Caki2 (cell line): ENCODE measurements at places on chromosomes 2 and 18. TPM values are rescaled to one million over a fixed set of nuclear protein-coding genes. Genes with fewer than 3 reads are reported as not detected.

GRCh38 chr18:62017618-62018017, 124.8 kb upstream of the RNF152 start:
- DNase-seq = no peak

- DNase-seq = no peak
Measured at GRCh38 chr2:74181739-74182138, 3.1 kb upstream of the MOB1A start.

DNA sequence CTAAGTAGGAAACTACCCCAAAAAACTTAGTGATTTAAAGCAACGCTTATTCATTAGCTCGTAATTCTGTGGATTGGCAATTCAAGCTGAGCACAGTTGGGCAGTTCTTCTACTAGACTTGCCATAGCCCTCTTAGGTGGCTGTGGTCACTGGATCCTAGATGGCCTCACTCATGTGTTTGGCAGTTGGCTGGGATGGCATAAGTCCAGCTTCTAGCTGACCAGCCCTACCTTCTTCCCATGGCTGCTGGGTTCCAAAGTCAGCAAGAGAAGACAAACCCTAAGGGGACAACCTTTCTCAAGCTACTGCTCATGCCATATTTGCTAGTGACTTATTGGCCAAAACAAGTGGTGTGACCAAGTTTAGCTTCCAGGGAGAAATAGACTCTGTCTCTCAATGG, 95.3 kb downstream of the COPS8 start:
- DNase-seq = no peak

DNA sequence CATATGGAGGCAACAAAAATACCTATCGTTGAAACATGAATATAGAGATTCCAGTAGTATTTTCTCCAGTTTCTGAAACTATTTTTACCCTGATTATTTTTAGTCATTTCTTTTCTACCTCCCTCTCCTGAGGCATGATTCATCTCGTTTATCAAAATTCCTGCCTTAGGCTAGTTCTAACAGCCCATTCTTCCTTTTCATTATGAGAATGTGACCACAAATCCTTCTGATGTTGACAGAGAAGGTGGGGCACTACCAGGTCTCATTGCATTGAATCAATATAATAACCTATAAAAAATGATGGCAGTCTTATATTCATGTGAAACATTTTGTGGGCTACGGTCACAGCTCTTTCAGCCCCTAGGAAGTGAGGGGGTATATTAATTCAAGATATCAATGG, 406.5 kb upstream of the UBE2E3 start:
- peak; percentile 3 for DNase-seq

DNA sequence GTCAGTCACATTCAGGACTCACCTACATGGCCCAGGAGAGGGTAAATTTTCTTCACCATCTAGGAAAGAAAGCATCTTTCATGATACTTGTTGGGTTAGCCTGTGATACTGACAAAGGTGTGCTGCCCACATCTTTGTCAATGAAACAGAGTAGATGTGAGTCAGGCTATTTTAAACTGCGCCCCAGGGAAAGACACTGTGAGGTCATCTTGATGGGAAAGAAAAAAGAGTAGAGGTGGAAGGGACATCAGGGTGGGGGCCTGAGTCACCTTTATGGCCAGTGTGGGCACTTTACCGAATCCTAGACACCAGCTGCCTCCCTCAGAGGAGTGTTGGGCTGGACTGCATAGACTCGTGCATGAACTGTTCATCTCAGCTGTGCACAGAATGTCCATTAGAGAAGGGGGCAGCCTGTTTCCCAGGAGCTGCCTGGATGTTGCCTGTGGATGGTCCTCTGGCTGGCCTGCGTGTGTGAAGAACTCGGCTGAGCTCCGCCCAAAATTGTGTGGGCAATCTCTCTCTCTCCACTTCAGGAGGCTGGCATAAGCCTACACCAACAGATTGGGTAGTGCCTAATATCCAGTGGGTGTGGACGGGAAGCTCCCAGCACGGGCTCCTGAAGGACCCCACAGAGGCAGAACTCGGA, 278.7 kb upstream of the PXDN start:
- no peak for DNase-seq

GRCh38 chr2:171723716-171724683, 36.7 kb downstream of the DYNC1I2 start:
- DNase-seq = peak; percentile 33

- no peak for DNase-seq
Measured at GRCh38 chr2:105760191-105760590, 15.5 kb downstream of the NCK2 start.

GRCh38 chr2:31057691-31058090, 80.5 kb downstream of the GALNT14 start:
- no peak for DNase-seq

GRCh38 chr2:189870381-189871085, 86.3 kb downstream of the PMS1 start:
- DNase-seq = no peak

- no peak for DNase-seq
Measured at GRCh38 chr2:37720533-37721200, 49.2 kb upstream of the CDC42EP3 start.

DNA sequence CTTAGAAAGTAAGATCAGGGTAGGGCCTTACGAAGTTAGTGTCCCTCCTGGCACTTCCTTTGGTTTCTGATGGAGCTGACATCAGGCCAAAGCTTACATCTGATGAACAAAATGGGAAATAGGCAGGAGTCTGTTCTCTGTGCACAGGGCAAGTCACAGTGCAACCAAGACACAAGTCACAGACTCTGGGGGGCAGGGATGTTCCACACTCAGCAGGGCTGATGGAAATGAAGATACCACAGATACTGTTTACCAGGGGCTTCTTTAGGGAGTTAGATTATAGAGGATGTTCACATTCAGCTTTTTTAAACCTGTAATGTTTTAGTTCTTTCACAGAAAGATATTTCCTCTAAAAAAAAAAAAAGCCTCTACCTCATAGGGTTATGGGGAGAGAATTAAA, 106.2 kb upstream of the EPC2 start:
- no peak for DNase-seq

GRCh38 chr2:19357402-19358241, 801 bp downstream of the OSR1 start:
- DNase-seq = peak; percentile 10

- DNase-seq = no peak
Measured at GRCh38 chr2:168997118-168997521, 34.0 kb downstream of the ABCB11 start.

DNA sequence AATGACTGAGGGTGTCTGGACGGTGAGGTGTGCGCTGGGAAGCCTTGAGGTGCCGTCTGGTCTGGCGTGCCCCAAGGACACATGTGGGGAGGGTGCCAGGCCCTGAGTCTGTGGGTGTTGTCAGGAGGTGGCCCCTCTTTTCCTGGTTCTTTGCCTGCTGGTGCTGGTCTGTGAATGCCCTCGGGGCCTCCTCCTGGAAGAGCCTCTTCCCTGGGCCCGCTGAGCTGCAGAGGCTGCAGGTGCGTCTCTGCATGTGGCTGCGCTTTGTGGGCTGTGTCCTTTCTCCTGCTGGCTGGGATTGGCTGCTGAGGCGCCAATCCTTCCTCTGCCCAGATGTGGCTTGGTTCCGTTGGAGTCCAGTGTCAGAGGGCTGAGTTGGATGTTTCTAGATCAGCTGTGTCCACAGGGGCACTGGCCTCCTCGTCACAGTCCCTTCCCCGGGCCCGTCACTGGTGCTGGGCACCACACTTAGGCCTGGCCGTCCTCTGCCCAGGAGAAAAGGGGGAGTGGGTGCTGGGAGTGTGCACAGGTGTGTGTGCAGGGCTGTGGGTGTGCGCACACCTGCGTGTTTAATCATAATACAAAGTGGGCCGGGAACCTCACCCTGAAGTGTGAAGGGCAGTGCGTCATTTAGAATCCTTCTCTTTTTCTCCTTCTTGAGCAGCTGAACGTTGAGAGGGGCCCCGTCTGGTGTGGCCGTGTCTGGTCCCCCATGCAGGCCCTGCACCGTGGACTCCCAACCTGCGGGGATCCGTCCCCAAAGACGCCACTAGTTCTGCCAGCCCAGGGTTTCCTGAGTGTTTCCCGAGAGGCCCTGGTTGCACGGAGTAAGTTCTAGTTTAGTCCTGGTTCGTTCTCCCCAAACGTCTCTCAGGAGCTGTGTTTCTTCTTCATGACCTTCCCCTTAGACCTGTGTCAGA, 35.5 kb downstream of the RTP5 start:
- DNase-seq = no peak

- no peak for DNase-seq
Measured at GRCh38 chr2:179036353-179036905, 13.5 kb downstream of the CCDC141 start.

- DNase-seq = no peak
Measured at GRCh38 chr2:219213026-219213415, 5.7 kb downstream of the ABCB6 start.

DNA sequence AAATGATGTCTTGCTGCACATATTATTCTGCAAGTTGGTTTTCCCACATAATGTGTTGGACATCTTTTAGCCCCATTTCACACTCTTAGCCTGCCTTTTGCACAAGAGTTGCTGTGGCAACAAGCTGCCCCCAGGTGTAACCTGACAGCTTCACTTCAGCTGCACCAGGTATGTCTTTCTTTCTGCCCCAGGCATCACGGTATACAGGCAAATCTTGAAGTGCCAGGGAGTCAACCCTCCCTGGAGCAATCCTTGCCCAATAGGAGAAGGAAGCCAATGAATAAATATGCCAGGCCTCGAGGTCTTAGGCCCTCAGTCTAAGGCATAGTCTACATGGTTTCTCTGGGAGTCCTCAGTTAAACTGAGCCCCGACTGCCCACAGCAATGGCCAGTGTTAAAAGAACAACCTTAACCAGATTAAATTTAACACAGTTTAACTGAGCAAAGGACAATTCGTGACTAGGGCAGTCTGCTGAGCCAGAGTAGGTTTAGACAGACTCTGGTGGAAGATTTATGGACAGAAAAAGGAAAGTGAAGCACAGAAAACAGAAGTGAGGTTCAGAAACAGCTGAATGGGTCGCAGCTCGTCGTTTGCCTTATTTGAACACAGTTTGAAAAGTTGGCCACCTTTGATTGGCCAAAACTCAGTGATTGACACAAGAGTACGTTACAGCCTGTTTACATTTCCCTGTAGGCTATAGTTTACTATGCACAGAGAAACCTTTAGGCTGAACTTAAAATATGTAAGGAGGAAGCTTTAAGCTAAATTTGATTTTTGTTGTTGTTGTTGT, 32.0 kb upstream of the C1QL2 start:
- no peak for DNase-seq

DNA sequence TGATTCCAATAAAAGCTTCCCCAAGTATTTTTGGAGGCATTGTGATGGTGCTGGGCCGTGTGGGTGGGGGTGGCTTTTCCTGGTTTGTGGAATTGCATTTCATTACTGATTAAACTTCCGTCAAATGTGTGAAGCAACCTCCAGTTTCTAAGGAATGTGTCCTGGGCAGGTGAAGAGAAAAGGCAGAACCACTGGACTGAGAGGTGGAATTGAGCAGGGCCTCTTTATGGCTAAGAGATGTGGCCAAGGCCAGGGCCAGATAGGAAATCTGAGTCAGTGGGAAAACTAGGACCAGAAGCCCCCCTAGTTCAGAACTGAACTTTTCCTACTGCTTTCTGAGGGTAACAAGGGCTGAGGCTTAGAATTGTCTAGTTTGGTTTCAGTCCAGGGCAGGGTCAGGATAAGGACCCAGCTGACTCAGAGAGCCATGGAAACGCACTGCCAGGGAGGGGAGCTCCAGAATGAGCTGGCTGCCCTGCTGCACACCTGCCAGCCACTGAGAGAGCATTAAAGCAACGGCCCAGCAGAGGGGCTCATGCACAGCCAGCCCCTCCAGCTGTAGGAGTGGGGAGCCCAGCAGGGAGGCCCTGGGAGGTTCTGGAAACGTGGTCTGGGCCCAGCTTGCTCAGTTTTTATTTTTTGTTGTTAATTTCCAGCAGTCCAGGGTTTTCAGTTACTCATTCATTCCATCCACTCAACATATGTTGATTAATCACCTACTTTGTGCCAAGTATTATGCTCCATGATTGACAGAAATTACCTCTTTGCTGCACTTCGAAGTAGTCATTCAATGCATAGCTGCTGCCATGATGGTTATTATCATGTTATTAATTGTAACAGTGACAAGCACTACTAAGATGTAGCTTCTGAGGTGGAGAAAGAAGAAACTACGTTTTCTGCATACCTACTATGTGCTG, 156.1 kb downstream of the MSH2 start:
- DNase-seq = peak; percentile 38

- no peak for DNase-seq
Measured at GRCh38 chr2:72929010-72929409, 11.7 kb downstream of the EMX1 start.

GRCh38 chr2:222341331-222341730, 42.5 kb upstream of the PAX3 start:
- no peak for DNase-seq

- peak; percentile 6 for DNase-seq
Measured at GRCh38 chr2:75432761-75433361, 127.9 kb downstream of the EVA1A start.

- DNase-seq = no peak
Measured at GRCh38 chr2:99031481-99031880, 95.5 kb upstream of the CRACDL start.

DNA sequence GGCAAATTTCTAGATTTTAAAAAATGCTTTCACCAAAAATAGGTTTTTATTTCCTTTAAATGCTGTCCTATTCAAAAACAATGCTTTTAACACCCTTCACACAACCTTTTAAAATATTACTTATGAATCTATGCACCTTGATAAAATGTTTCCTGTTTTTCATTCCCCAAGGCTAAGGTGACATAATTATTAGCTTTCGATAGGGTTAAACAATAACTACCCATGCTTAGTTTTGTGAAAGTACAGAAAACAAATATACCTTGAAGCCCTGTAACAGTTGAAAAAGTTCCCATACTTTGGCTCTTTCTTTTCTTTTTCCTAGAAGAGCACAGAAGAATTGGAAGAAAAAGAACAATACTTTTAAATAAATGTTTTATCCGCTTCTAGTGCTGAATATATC, 54.9 kb upstream of the ITPRID2 start:
- DNase-seq = no peak

GRCh38 chr2:139427164-139427563, 647.0 kb upstream of the NXPH2 start:
- no peak for DNase-seq

The UBXN4 gene
- total RNA-seq = 36.8 and 41.1 TPM in 2 replicates

The BOLL gene
- total RNA-seq = not detected in 2 replicates

The ACVR2A gene
- total RNA-seq = 1.7 and 3.6 TPM in 2 replicates

The SOWAHC gene
- total RNA-seq = 15.1 and 26.9 TPM in 2 replicates

The ADD2 gene
- 3.8 and 14.8 TPM in 2 replicates for total RNA-seq

The TACR1 gene
- not detected in 2 replicates for total RNA-seq

The SIX3 gene
- total RNA-seq = not detected in 2 replicates

The CCDC68 gene
- total RNA-seq = 0.27 and 0.43 TPM in 2 replicates

The LOXL3 gene
- 0.81 and 2.2 TPM in 2 replicates for total RNA-seq

The TDRD15 gene
- not detected in 2 replicates for total RNA-seq

The THSD7B gene
- not detected in 2 replicates for total RNA-seq

The LRRTM4 gene
- total RNA-seq = 2.1 and 2.6 TPM in 2 replicates

The CHMP1B gene
- 34.7 and 44.2 TPM in 2 replicates for total RNA-seq

The UGT1A9 gene
- total RNA-seq = 127 and 161 TPM in 2 replicates

The TLX2 gene
- total RNA-seq = not detected in 2 replicates

The COL5A2 gene
- 2.0 and 3.0 TPM in 2 replicates for total RNA-seq

The STK16 gene
- 45.2 and 60.8 TPM in 2 replicates for total RNA-seq

The ACOXL gene
- total RNA-seq = 0.06 TPM in 1 of 2 replicates, not detected in the other

The CDH7 gene
- not detected in 2 replicates for total RNA-seq

The ROCK1 gene
- 3.7 and 4.4 TPM in 2 replicates for total RNA-seq

The SLC9A4 gene
- not detected in 2 replicates for total RNA-seq

The GALR1 gene
- total RNA-seq = not detected in 2 replicates

The BUB1 gene
- total RNA-seq = 76.6 and 93.2 TPM in 2 replicates

The ZRANB3 gene
- 1.6 and 6.1 TPM in 2 replicates for total RNA-seq
